ENCODE measurements at places on chromosomes 3 and 15.

DNA sequence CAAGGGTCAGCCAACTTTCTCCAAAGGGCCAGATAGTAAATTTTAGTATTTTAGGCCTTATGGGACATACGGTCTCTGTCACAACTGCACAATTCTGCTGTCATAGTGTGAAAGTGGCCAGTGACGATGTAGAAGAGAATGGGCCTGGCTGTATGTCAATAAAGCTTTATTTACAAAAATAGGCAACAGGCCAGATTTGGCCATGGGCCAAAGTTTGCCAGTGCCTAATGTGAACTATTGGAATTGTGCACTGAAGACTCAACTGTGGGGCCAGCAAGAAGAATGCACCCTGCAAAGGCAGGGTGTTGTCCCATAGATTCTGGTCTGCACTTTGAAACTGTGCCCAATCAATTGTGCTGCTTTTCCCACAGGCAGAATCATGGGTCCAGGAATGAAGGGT is 69.4 kb upstream of the PRR23E start:
- no peak for DNase-seq

- DNase-seq = no peak
Measured at GRCh38 chr3:88262527-88262926, 112.8 kb downstream of the C3orf38 start.

GRCh38 chr3:62749657-62750056 is 125.6 kb downstream of the CADPS start:
- no peak for DNase-seq

GRCh38 chr15:100903168-100903554 is 16.0 kb upstream of the LRRK1 start:
- DNase-seq = no peak

- no peak for DNase-seq
Measured at GRCh38 chr3:114804099-114804498, 343.0 kb downstream of the ZBTB20 start.

DNA sequence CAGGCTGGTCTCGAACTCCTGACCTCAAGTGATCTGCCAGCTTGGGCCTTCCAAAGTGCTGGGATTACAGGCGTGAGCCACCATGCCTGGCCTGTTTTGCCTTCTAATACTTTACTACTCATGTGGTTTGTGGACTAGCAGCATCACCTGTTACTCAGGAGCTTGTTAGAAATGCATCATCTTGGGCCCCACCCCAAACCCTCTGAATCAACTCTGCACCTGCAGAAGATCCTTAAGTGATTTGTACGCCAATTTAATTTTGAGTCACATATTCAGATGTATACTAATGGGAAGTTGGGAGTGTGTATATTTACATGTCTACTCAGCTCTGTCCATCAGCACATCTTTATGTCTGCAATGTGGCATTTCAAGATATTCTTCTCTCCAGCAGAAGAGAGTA is 6.1 kb downstream of the TBC1D21 start:
- no peak for DNase-seq

- no peak for DNase-seq
Measured at GRCh38 chr3:168850109-168850508, 754.4 kb upstream of the GOLIM4 start.

GRCh38 chr3:118977671-118978392 is 56.8 kb downstream of the IGSF11 start:
- no peak for DNase-seq

DNA sequence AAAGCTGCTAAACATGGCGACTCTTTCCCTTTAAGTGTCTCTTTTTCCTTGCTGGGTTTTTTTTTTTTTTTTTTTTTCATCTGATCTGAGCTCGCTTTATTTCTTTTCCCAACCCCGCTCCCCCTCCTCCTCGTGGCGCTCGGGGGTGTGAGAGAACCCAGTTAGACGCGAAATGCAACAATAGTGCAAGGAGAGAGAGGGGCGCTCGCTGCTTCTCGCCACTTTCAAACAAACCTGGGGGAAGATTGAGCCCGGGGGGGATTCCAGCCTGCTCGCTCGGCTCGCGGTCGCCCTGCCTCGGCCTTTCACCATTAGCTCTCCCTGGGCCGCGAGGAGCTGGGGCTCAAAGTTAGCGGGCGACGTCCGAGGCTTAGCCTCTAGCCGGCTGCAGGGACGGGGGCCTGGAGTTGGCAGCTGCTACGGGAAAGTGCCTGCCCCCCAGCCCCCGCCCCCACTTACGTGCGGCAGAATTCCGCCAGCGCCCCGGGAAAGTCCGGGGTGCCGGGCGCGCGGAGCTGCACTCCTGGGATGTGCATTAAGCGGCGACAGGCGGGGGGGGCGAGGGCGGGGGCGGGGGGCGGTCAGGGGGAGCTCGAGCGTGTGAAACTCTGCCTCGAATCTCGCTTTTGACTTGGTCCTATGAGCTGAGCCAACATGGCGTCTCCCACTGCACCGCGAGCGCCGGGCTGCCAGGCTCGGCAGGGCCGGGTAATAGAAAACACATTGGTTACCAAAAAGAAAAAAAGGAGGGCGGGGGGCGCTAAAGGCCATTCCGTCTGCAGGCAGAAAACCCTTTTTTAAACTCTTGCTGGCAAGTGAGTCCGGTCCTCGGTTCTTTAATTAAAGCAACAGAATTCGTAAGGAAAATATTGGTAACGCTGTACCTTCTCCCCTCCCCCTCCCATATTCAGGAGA is 10.4 kb downstream of the NR2F2 start:
- no peak for DNase-seq

DNA sequence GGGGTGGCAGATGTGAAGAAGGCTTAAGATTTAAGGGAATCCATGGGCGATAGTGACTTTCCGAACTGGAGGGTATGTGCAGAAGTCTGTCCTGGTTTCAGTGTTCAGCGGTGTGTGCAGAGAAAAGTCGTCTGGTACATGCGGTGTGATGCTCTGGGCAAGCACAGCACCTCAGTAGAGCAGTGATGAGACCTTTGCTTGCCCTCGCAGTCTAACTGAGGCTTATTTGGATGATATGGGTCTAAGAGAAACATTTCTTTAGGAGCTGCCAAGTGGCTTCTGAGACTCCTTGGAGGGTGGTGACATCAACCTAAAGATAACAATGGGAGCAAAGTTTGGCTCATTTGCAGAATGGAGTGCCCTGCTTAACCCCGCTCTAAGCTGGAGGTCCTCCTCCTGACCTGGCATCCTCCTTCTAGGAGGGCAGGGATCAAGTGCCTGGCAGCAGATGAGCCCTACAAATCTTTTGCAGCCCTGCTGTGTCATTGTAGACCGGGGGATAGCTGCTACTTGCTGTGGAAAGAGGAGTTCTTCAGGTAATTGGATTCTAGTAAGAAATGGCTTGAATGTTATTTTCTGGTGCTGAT is 228.1 kb upstream of the AZI2 start:
- DNase-seq = no peak

- DNase-seq = peak; percentile 69
Measured at GRCh38 chr15:55222588-55222987, 25.8 kb upstream of the RSL24D1 start.

- DNase-seq = no peak
Measured at GRCh38 chr15:32099097-32099785, 68.9 kb downstream of the CHRNA7 start.

DNA sequence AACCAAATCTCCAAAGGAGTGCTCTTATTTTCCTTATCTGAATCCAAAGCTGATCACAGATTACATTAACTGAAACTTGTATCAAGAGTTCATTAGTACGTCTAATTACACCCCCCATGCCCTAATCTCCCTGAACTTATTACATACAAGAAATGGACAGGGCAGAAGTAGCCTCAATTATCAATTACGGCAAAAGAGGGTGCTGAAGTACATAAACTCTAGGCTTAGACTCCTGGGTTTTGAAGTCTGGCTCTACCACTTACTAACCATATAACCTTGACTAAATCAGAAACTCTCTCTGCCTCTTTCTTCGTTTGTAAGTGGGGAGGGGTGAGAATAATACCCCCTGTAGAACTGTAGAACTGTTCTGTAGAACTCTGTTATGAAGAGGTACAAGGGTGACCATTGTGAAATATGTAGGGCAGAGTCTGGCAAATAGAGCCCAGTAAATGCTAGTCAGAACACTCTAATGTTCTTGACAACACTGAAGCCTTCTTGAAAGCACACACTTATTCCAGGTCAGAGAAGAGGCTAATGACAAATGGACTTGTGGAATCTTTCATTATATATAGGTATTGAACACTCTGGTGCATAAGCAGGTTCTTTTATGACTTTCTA is 19.6 kb upstream of the OR5K4 start:
- DNase-seq = no peak

DNA sequence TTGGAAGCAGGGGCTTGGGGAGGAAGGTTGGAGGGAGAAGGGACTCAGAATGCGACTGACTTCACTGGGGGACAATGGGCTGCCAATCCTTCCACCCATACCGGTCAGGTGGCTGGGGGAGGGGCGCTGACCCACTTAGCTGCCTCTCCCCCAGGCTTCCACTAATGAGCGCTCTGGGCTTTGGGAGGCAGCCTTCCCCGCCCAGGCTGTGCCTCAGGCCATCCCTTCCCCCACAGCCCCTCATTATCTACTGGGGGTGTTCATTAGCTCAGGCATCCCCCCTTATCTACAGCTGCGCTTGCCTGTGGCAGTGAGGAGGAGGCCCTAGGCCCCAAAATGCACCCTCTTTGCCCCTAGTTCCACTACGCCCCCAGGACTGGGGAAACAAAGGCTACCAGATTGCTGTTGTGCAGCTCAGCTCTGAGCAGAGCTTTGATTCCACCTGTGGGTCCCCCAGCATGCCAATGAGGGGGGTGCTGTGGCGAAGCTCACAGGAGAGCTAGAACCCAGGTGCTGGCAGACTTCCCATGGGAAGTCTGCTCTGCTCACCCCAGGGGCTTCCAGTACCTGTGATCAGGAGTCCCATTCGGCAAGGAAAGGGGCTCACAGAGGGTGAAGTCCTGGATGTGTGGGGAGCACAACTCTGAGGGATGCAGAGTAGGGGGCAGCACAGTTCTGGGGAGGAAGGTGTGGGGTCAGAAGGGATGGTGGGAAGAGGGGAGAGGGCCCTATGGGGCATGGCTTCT is 29.4 kb upstream of the SEMA3F start:
- DNase-seq = no peak

DNA sequence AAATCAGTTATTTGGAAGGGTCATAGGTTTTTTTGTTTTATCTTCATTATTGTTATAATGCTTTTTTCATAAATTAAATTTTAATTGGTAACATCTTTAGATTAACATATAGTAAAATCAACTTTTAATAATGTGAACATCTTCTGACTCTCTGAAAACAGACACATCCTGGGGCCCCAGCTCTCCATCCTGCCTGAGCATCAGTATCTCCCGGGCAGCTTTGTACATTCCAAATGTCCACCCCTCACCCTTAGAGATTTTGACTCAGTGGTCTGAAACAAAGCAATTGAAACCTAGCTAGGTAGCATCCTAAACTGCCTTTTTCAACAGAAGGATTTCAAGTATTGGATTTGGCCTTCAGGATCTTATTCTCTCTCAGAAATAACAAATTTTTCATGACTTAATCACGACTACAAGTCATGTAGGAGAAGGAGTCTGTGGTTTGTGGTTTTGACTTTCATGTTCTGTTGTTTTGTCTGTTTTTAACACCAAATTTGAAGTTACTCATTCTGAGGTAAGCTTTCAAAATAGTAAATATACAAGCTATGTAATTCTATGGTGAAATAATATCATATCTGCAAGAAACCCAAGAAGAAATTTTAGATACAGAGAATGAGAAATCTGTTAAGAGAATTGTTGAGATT is 147.3 kb upstream of the UBE2E2 start:
- no peak for DNase-seq

DNA sequence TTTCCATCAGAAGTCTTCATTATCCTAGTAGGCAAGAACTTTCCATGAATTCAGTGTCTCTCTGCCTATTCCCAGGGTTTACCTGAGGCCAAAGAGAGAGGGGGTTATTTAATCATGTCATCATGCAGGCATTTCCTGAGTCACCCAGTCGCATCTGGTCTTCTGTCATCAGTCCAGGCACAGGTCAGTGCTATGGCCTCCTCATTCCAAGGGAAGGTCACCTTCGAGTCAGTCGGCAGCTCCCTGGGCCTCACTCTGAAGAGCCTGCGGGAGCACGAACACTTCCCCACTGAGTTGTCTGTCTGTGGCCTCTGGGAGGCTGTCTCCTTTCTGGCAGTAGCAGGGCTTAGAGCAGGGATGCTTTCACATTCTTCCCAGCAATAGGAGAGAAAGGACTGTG is 26.2 kb upstream of the LRTM1 start:
- no peak for DNase-seq

DNA sequence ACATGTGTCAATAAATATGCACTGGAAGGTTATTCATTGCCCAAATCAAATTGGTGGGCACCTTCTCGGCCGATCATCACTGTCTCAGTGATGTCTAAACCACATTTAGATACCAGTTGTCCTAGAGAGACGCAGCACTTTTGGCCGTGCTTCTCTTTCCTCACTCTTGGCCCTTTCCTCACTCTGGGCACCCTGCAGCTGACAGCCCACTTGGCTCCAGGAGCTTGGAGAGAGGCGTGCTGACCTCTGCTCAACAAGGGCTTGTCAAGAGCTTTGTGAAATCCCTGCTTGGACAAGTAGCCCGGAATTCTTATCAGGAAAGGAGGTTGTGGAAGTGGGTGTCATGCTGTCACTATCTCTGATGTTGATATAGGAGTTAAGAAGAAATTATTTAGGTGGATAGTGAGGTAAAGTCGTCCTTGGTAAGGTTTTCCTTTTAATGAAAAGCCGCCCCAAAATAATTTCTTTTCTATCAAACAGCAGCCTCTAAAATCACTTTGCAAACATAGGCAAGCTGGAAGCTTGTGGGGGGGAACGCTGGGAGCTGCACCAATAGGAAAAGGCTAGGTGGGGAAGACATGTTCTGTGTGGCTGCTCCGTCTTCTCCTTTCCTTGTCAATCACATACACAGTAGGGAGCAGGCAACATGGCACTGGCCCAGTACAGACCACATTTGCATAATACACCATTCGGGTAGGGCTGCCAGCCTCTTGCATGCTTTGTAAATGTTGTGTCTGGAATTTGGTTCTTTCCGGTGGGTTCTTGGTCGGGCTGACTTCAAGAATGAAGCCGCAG is 126.8 kb upstream of the UBE3A start:
- no peak for DNase-seq

- no peak for DNase-seq
Measured at GRCh38 chr15:47266566-47266965, 450.7 kb upstream of the SEMA6D start.

GRCh38 chr3:174820885-174821284 is 38.2 kb upstream of the NAALADL2 start:
- DNase-seq = no peak

DNA sequence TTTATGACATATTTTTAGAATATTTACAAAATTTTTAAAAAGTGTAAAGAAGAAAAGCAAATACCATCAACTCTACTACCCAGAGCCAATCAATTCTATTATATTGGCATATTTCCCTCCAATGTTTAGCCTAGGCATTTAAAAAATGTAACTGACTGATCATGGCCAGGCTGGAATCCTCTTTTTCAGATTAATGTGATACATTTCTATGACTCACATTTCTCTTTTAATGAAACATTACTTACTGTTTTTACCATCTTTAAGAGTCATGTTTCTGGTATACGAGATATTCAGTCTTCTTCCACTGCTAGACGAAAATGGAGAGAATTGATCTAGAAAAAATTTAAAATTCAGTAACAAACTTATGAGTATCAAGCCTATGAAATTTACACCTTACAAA is 53.4 kb upstream of the DCUN1D1 start:
- no peak for DNase-seq

Measured in SIG-M5 (cell line).